T follicular helper cell (primary cell): ENCODE measurements at places on chromosomes 16 and 17.

- no peak for DNase-seq
Observed at GRCh38 chr16:54489225-54490111, 202.9 kb upstream of the IRX3 start.

- DNase-seq, result no peak
Observed at GRCh38 chr17:70022175-70022574, 52.9 kb upstream of the KCNJ16 start.

GRCh38 chr17:43456661-43457361, 27.0 kb upstream of the DHX8 start:
- DNase-seq, result no peak

- peak; percentile 7 for DNase-seq
Observed at GRCh38 chr16:23509782-23510163, 521 bp downstream of the GGA2 start.

DNA sequence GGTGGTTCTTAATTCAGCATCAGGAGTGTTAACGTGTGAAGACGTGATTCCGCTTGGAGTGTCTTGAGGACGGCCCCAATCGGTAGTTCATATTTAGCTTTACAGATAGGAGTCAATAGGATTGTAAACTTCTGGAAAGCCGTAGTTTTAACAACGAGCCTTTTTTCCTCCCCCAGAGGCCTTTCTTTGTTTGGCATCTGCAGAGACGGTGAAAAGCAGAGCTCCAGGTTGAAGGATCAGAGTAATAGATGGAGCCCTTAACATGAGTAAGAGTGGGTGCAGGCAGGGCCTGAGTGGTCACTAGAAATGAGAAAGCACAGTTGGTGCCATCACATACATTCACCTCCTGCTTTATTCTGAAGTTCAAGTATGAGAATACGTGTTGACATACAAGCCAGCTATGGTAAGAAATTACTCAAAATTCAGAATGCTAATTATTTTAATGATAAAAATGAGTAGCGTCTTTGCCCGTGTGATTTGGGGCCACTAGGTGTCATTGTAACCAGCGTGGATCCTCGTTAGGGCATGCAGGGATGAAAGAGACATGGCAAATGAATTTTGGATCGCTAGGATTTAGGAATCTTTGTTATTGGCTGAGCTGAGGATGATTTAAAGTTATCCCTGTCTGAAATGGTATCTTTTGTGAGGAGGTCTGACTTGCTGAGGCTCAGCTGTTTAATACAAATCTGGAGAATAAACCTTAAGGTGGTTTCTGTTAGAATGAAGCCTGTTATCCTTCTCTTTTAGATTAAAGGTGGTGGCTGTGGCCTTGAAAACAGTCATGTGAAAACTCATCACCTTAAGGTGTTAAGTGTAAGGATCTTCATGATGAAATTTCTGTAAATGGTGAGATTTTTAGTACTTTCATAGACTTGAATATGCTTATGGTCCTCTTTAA, 18.6 kb downstream of the PRCD start:
- DNase-seq, result no peak

- no peak for DNase-seq
Observed at GRCh38 chr16:16009401-16009800, 60.0 kb downstream of the ABCC1 start.

GRCh38 chr16:79723583-79724168, 123.1 kb upstream of the MAF start:
- no peak for DNase-seq

DNA sequence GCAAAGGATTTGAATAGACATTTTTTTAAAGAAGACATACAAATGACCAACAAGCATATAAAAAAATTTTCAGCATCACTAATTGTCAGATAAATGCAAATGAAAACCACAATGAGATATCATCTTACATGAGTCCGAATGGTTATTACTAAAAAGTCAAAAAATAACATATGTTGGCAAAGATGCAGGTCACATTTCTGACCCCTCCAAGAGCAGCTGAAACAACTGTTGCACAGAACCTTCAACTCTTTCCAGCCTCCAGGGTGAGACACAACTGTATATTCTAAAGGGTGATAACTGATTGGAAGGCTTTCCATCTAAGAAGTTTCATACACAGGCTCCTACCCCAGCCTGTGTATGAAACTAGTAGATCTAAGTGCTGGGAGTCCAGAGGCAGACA, 51.9 kb downstream of the SLFN5 start:
- DNase-seq, result no peak
